NCI-H1092 (cell line): ENCODE measurements at places on chromosomes 16 and 17.

DNA sequence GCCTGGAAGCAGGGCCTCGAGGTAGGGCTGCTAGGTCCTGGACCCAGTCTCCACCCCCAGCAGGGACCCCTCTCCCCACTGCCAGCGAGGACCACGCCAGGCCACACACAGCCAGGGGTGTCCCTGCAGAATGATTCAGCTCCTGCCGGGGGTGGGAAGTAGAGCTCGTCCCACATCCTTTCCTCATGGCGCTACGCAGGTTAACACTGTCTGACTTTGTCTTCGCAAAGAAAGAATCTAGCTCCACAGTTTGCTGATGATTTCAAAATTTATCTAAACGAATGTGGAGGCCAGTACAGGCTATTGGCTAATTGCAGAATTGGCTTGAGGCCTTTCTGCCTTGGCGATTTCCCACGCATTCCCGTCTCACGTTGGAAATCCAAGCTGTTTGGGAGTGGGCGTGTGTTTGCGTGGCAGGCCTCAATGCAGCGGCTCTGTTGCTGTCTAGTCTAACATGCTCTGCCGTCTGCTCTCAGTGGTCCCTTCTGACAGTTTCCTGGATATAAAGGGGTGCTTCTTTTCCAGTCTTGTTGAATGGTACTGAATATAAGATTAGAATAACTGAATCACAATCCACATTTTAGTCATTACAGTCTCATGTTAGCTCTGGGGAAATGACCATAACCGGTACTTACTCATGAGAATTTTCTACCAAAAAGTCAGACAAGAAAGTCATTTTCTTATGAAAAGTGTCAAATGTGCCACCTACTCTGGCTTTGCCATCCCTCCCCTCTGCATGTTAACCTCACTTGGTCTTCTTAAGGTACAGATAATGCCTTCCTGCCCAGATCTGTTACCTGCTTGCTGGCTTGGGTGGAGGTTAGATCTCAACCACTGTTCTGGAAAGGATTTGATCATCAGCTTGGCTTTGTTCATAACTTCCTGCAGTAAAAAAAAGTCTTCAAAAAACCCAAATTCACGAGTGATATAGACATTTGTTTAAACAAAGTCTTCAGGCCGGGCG lies 252.4 kb downstream of the NTN1 start:
- no peak for DNase-seq

DNA sequence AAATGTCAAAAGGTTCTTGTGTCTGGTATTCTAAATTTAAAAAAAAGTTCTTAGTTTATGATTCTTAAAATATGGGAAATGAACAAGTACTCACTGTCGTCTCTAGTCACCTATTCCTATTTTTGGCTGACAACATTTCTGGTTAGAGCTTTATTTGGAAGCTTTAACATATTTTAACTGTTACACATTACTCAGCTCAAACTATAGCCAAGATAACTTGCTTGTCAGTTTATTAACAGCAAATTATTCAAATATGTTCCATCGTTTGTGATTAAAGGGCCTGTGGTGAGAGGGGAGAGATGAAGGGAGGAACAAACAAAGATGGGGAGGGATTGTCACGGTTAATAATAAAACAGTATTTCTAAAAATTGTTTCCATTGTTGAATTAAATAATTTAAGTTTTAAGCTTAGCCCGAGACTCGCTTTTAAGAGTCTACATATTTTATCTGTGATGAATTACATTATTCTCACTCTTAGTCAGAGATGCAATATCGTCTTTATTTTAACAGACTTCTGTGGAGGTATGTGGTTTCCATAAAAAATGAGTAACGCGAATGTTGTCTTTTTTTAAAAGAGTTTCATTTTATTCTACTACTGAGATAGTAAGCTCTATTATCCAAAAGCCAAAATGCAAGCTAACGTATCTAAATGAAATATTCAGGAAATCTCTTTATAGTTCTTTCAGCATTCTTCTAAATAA lies 321.9 kb upstream of the PMFBP1 start:
- DNase-seq: no peak

DNA sequence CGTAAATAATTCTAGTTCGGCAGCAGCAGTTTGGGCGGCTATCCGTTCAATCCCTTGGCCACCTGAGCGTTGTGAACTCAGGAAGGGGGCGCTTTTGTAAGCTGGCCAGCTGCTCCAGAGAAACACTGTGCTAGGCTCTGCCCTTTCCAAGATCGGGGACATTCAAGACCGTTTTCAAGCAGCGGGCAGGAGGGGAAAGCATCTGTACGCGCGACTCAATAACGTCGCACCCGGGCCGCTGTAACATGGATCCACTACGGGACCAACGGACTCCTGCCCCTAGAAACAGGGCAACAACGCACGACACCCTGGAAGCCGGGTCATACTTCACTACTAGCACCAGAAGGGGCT lies 463 bp downstream of the TOP2A start:
- DNase-seq: no peak

DNA sequence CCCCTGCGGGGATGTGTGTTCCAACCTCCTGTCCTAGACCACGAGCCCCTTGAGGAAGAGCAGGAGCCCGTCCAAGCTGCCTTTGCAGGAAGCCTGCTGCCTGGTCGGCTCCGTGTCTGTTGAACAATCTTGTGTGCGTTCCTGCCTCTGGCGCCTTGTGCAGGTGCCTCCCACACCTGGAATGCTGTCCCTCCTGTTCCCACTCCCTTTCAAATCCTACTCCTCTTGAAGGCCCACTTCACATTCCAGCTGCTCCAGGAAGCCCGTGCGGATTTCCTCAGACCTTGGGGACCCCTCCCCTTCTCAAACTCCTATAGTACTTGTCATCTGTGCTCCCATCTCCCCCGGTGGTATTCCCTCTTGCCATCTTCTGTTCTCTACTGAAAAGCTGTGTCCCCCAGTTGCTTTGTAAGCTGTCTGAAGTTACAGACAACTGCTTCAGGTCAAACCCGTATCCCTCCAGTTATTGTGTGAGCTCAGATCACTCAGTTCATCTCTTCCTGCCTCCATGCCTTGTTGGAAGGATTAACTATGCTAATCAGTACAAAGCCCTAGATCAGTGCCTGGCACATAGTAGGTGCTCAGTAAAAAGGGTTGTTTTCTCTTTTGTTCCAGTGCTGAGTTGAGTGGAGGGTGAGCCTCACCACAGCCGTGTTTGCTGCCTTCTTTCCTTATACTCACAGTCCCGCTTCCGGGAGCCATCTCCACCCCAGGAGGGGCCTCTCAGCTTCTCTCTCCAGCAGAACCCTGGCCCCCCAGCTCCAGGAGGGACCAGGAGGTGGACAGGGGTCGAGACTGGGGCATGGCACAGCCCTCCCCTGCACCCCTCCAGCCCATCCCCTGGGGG lies 241.8 kb upstream of the CIBAR2 start:
- DNase-seq: no peak

- DNase-seq: no peak
Measured at GRCh38 chr17:81412490-81413093, 17.3 kb downstream of the BAHCC1 start.

DNA sequence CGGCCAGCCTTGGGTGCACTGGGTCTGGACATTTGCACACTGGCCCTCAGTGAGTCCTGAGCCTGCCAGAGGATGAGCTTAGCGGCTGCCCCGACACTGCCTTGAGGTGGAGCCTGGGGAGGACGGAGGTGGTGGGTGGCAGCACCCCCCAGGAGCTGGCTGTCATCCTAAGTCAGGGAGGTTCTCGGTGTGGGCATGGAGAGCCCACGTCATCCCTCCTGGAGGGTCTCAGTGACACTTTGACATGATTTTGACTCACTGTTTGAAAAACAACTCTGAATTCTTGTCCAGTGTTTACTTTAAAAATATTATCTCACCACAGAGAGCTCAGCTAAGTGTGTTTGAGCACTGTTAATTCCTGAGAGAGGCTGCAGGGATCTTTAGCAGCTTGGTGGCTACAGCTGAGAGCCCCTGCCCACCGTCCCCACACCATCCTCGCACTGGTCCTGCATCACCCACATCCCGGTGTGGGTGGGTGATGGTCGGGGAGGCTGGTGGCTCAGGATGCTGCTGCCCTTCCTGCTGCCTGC lies 63.1 kb downstream of the BANP start:
- no peak for DNase-seq

DNA sequence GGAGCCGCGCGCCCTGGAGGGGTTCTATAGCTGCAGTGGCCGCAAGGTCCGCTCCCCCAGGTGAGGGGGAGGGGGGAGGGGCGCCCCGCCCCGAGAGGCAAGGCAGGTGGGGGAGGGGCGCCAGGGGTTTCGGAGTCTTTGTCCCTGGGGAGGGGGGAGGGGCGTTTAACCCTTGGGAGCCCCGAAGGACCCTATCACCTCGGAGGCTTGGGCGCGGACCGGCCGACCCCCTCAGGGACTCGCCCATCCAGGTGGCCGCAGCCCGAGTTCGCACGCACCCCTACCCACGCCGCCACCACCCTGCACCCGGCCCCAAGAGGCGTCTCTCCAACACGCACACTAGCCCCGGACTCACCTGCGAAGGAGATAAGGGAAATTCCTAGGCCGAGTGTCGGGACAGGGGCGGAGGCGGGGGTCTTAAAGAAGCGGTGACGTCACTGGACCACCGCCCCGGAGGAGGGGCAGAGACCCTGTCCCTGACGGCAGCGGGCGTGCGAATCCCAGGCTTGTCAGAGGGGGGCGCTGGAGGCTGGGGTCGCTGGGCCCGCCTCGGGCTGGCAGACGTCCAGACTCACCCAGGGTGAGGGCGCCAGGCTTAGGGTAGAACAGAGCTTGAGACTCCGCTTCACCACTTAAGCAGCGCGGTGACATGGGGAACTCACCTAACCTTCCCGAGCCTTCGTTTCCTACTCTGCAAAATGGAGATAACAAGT lies at the start of gene CLDN6:
CLDN6 (minus strand) TSS at position 390 of the 713 bp plus-strand sequence. CDS start 2,162 bp downstream, outside the sequence.
- DNase-seq: peak; percentile 45

- DNase-seq: no peak
Measured at GRCh38 chr16:78435260-78435659, 335.8 kb downstream of the WWOX start.

DNA sequence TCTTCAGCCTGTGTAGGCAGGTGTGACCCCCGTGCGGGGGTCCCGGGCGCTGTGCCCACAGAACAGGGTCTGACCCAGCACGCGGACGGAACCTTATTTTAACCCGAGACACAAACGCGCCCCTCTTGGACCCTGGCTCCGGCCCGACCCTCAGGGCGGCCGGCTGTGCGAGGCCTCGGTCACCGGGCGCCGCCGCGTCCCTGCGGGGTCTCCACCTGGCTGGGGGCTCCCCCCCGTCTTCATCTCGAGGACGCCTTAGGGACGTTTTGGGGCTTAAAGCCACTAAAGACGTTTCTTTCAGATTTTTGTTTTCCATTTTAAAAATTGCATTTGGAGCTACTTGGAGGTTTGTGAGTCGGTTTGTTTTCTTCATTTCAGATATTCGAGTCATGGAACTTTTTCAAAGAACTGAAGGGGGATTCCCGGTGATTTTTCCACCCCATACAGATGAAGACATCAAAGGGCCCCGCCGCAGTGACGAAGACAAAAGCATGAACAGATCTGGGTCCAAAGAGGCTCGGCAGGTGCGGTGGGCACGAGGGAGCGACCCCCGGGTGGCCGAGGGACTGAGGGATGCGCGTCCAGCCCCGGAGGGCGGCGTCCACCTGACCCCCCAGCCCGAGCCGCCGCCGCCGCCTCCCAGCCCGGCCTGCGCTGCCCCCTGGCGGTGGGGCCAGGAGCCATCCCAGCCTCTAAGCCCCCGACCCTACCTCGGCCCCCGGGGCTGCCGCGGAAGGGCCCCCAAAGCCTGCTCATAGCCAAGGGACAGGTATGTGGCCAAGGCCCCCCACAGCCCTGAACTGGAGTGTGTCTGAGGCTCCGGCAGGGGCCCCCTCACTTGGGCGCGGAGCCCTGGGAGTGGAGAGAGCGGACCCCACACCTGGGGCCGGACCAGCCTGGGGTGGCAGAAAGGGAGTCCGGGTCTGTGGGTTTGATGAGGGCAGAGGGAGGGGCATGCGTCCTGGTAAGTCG lies 3.8 kb upstream of the CD7 start:
- no peak for DNase-seq

DNA sequence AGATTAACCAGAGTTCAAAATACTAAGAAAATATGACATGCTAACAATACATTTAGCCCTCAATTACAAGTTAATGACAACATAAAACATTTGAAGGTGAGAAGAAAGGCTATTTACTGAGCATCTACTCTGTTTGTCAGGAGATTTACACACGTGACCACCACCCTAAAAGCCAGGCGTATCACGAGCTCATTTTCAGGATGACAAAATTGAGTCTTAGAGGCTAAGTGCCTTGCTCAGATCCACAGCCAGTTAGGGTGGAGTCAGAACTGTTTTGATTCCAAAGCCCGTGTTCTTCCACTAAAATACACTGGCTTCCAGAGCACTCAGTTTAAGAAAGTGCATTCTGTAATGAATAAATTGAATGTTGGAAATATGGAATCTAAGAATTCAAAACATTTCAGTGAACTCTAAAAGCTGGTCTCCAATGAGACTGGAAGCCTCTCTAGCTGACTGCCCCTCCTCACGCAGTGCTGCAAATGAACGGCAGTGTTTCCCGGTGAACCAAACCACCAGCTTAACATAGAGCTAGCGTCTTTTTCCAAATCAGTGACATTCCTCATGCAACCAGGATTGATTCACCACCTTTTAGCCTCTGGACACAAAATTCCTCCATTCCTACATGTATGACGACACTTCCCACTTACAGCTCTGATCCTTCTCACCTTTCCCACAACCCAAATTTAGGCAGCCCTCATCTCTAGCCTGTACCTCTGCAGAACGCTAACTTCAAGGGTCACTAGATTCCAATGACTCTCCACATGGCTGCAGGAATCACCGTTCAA lies 5.9 kb downstream of the ZDHHC7 start:
- DNase-seq: no peak

DNA sequence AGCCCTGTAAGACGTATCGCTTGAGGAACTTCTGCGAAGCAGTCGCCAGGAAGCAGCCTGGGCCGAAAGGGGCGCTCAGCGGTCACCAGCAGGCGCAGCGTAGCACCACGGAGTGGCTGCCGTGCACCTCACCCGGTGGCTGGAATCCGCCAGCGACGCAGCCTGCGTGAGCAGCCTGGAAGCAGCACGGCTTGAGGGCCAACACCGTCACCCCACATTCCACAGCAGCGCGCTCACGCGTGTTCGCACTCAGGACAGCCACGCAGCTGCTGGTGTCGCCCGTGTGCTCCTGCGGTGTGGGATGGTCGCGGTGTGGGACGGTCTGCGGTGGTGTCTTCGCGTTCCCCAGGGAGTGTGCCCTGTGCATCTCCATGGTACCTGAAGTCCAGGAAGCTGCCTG lies 9.6 kb downstream of the UBE2I start:
- DNase-seq: no peak

GRCh38 chr17:19305761-19306159 lies 56.8 kb downstream of the B9D1 start:
- DNase-seq: no peak
